Astrocyte (in vitro differentiated cells and primary cell): ENCODE measurements at places on chromosomes 4 and X.

GRCh38 chr4:71545168-71545567, 206.3 kb downstream of the SLC4A4 start:
- DNase-seq = peak; percentile 54

DNA sequence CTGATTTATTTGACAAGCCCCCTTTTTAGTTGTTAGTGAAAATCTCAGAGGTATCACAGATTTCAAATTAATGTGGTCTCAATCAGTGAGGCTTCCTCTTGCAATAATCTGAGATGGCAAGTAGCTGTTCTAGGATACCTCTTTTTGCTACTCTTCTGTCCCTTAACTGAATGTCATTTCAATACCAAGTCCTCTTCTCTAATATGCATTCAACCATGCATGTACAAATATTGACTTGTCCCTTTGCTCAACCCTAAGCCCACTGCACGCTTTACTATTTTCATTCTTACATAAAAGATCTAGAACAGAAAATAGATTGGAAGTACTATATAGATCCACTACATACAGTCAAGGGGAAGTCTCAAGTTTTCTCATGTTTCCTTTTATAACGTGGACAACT, 164.2 kb downstream of the CBR4 start:
- DNase-seq = no peak

DNA sequence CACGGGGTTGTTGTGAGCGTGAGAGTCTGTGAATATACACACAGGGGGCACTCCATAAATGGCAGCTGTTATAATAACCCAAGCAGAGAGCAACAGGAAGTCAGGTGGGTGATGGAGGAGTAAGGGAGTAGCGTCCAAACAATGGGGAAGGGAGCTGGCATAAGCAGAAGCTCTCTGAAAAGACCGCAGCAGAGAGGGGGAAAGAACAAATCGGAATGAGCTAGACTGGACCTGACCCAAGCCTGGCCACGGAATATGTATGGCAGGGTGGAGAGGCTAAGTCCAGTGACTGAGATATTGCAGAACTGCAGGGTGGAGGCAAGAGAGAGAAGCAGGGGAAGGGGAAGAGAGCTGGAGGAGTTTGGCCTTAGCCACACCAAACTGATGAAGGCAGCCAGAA, 6.5 kb upstream of the GJB1 start:
- no peak for DNase-seq

GRCh38 chrX:121802881-121803412, 755.5 kb downstream of the GLUD2 start:
- no peak for DNase-seq

GRCh38 chr4:108762559-108763225, at the start of gene ETNPPL:
TSS of gene ETNPPL (minus strand) at chr4:108763053. CDS start at chr4:108762898, 155 bp downstream.
- no peak for DNase-seq

DNA sequence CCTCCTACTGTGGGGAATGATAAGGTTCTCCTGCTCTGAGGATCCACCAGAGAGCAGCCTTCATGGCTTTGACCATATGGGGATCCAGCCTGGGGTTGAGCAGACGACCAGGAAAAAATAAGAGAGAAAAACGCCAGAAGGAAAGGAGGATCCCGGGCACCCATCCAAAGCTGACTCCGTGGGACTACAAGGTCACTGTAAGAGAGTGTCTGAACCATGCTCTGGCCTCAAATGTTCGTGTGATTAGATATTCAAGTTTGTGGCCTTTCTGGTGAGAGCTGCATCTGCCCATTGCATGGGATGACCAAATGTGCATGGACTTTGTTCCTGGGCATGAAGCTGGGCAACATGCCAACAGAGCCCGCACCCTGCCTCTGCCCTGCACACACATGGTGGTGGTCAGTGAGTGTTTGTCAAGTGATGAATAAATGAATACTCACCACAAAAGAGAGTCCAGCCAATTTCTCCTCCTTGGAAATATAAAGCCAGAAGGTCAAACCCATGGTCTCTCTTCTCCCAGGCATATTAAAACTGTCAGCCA, 346.0 kb upstream of the GATB start:
- DNase-seq = peak; percentile 30

GRCh38 chr4:95798003-95798402, 41.9 kb upstream of the PDHA2 start:
- no peak for DNase-seq

- no peak for DNase-seq
Observed at GRCh38 chr4:36172656-36173055, 71.7 kb downstream of the ARAP2 start.

DNA sequence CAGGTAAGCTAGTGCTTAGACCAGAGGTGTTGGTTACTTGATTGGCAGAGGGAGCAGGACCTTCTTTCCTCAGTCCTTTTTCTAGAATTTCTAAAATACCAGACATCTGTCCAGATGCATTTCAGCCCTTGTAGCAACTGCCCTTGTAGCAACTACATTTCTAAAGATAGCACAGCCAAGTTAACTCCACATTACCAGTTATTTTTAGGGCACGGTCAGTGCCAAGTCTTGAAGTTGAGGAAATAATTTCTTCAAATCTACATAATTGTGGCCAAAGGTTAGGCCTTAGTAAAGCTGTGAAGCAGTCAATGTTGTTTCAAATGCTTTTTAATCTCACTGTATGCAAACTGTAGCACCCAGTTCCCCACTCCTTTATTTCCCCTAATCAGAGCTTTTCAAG, 62.9 kb downstream of the MID1IP1 start:
- peak; percentile 39 for DNase-seq

GRCh38 chr4:15720851-15721250, 18.0 kb downstream of the BST1 start:
- no peak for DNase-seq

DNA sequence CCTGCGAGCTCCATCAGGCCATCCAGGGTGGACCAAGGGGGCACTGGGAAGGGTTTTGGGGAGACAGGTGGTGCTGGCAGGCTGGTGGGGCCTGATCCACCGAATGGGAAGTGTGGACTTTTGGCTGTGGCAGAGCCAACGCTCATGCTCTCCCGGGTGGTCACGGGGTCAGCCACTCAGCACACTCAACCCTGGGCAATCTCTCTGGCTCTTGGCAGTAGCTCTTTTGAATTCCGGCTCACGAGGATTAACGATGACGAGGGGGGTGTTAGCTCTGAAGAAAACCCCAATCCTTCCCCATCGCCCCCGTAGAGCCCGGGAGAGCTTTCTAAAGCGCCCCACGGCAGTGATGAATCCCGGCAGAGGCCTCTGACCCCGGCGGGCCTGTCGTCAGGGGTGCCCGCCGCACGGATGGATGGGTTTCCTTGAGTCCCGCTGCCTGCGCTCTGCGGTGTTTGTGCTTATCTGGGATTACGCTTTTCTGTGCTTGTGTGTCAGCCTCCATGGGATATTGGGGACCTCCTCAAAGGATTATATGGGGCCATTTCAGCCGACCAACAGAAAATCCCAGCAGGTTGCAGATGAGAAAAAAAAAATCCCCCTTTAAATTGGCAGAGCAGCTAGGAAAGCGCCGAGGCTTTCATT, 156.8 kb upstream of the PSAPL1 start:
- DNase-seq = no peak

- no peak for DNase-seq
Observed at GRCh38 chrX:24485323-24485722, 20.2 kb downstream of the PDK3 start.
